ENCODE measurements at places on chromosomes 3 and 15.
A peak's percentile ranks its signal among the peaks of the same experiment; 100 is the strongest.

- no peak for DNase-seq
These were observed 11.8 kb upstream of the TMEM87A start for GRCh38 chr15:42285034-42285433.

- no peak for DNase-seq
These were observed 21.9 kb downstream of the LRIG1 start for GRCh38 chr3:66478960-66479359.

GRCh38 chr3:187062526-187063177 is 76.6 kb downstream of the RPL39L start:
- peak; percentile 71 for DNase-seq

GRCh38 chr15:73927003-73927475 is 777 bp downstream of the LOXL1 start:
- peak; percentile 39 for DNase-seq

DNA sequence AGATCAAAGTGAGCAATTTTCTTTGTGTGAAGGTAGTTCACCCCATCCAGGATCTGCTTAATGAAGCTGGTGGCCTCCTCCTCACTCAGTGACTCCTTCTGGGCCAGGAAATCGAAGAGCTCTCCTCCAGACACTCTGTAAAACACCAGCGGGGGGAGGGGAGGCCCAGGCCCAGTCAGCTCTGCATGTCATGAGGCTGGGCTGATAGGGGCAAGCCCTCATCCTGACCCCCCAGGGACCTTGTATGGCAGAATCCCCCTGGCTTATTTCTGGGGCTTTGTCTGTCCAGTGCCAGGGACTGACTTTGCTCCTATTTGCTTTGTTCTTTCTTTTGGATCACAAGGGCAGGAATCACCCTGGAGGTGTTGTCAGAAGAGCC is 74.9 kb downstream of the DAPK2 start:
- no peak for DNase-seq

- no peak for DNase-seq
These were observed 28.4 kb downstream of the PXYLP1 start for GRCh38 chr3:141259821-141260629.

- no peak for DNase-seq
These were observed 156.5 kb downstream of the CADPS start for GRCh38 chr3:62718515-62719320.

- DNase-seq: peak; percentile 2
These were observed 233.4 kb downstream of the FEZF2 start for GRCh38 chr3:62139957-62140356.

DNA sequence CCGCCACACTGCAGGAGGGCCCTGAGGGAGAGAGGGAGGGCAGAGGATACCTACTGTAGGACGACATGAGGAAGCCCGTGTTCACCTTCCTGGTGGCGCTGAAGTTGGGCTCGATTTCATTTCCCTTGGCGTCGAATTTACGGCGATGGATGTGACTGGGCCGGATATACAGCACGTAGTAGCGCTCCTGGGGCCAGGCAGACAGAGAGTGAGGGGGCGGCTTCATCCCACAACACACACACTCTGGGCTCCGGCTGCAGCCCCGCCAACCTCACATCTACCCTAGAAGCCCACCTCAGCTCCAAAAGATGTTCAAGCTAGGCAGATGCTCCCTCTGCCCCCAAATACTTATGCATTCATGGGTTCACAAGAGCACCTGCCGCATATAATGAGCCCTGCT is 4.5 kb downstream of the ARPIN start:
- DNase-seq: no peak

GRCh38 chr15:98614681-98615080 is 33.7 kb upstream of the IGF1R start:
- DNase-seq: no peak

DNA sequence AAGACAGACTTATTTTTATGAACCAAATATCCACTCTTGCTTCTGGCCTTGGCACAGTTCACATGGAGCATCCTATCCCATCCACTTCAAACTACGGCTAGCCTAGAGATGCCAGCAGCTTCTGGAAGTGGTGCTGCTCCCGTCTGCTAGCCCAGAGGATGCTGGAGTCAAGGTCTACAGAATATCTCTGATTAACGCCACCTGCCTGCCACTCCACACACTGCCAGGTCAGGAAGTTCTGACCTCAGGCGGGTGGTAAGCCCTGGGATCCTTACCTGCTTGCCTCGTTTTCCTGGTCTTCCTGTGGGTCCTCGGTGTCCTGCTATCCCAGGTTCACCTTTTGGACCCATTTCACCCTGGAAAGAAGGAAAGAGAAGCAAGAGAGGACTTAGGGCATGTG is 42.9 kb downstream of the EAF1 start:
- no peak for DNase-seq

DNA sequence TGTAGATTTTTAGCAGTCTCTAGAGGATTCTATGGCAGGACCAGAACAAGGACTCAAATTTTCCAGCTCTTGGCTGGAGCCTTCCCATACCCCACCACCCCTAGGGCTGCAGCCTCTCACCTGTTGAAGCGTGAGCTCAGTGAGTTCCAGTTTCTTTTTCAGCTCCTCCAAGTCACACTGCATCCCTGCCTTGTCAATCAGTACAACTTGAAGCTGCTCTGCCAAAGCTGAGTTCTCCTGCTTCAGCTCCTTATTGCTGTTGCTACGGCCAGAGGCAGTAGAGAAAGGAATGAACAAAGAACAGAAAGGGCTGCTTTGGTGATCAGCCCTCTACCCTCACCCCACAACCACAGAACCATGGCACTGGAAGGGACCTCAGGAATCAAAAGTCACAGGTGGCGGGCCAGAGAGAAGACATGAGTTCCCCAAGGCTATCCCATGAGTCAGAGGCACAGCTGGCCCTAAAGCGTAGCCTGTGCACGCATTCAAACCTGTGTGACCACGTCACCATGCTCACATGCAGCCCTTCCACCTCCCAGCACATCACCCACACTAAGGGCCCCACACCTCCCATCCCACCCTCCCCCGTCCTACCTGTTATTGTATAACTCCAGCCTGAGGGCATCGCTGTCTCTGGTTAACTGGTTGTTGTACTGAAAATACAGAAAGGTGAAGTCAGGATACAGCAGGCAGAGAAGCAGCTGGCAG is 83.3 kb upstream of the C2CD4B start:
- DNase-seq: no peak

DNA sequence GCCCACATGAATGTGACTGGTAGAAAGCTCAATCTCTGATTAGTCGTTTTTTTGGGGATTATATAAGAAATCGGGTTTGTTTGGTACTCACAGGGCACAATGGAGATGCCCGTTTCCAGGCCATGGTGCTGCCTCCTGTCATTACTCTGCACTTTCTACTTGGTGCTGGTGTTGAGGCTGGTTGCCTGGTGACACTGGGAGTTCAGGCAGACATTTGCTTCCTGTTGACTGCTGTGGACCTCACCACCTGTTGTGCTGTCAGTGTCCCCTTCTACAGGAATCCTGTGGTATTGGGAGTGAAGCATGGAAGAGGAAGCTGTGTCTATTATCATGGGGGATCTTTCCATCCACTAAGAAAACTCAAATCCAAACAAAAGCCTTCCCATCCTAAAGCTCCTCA is 227.2 kb upstream of the TBL1XR1 start:
- no peak for DNase-seq

- no peak for DNase-seq
These were observed at the start of gene ZMYND10 for GRCh38 chr3:50345586-50346234. TSS of gene ZMYND10 (minus strand) at chr3:50345732. CDS start at chr3:50345579, 153 bp downstream.

- DNase-seq: no peak
These were observed 227.0 kb downstream of the ARRDC4 start for GRCh38 chr15:98187549-98187948.

DNA sequence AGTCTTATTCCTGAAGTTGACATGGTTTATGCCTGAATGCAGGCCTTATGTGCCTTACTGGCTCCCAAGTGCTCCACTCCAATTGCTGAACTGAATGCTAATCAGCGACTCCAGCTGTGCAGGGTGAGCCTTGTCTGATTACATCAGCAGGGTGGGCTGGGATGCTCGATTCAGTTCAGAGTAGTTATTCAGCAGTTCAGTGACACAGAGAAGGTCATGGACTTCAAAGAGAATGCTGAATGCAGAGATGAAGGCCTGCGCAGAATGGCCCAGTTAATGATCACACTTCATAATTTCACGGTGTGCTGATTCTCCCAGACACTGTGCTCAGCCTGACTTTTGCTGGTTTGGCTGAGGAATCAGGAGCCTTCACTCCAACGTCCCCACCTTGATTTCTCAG is 63.6 kb downstream of the CLDN1 start:
- DNase-seq: no peak

GRCh38 chr15:94002041-94002440 is 229.3 kb upstream of the MCTP2 start:
- DNase-seq: no peak

GRCh38 chr15:49673861-49674260 is 53.0 kb downstream of the DTWD1 start:
- no peak for DNase-seq

- DNase-seq: no peak
These were observed 966 bp upstream of the C3orf80 start for GRCh38 chr3:160224256-160224655.

GRCh38 chr15:29403772-29404171 is 134.2 kb upstream of the NSMCE3 start:
- no peak for DNase-seq

DNA sequence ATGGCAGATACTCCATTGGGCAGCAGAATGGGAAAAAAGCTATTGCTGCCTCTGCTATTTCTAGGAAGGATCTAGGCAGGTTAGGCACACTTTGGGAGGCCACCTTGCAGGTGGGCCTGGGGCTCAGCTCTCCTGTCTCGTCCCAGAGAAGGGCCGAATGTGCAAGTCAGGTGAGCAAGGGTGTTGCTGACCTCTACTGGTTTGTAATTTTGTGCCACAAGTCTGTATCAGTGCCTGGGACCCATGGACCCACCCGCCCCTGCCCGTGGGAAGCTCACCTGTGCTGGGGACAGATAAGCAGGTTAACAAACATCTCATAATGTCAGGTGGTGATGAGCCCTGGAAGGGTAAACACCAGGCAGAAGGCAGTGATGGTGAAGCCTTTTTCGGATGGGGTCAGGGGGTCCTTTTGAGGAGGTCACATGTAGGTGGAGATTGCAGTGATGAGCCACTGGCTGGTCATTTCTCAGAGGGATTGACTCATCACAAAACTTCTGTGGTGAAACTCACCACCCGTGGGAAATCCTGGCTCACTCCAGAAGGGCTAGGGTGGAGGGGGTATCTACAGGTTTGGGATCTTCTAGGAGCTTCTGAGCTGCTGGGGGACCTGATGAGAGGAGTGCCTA is 161.3 kb downstream of the KLF13 start:
- no peak for DNase-seq

GRCh38 chr3:45741742-45742460 is 52.7 kb downstream of the SACM1L start:
- no peak for DNase-seq

DNA sequence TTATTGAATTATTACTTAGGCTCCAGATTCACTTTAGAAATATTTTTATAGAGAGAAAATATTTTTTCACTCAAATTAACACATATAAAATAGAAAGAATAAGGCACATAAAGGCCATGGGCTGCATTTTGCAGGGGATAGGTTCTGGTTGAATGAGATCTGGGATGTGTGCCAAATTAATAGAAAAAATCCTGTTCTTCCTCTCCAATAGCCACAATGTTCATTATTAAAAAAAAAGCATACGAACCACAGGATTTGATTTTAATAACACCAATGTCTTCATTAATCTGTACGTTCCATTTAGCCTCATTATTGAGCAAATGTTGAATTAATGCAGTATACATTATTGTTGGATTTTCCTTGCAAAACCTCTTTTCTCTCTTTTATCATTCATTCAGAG is 622.8 kb upstream of the AGTR1 start:
- no peak for DNase-seq

- DNase-seq: no peak
These were observed 11.0 kb upstream of the MUSTN1 start for GRCh38 chr3:52845691-52846431.

- no peak for DNase-seq
These were observed 73.1 kb upstream of the PIAS1 start for GRCh38 chr15:67980773-67981685.

DNA sequence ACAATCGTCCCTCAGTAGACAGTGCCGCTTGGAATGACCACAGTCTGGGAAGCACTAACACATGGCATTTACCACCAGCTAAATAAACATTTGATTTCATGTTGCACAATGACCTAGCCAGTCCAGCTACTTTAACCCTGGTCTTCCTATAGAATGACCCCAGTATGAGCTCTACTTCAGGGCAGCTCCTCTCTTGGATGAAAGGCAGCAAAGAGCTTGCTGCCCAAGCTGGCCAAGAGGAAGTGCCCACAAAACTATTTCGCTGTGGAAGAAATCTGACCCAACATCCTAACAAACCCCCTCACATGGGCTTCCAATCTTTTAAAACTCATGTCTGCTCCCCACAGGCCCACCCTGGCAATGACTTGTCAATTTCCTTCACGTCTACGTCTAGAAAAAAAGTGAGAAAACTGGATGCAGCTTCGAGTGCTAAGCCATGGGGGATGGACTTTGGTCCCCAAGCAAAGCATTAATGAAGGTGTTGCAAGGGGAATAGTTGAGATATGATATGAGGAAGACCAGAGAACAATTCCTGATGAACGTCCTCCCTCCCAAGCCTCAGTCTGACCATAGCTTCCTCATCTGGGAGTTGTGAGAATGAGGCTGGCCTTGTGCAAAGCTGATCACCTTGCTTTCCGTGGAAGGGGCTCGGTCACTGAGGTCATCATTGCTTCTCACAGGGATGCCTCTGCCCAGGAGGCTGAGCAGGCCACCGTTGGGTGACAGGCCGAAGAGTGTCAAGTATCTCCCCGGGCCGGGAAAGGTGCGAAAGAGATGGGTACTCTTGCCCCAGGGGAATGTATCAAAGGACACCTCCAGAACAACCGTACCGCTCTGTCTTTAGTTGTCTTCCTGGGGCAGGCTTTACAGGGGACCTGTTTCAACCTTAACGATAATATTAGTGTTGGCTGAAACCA is 964 bp downstream of the SLC25A20 start:
- DNase-seq: no peak

GRCh38 chr15:42070279-42070975 is 23.9 kb downstream of the PLA2G4D start:
- no peak for DNase-seq

- DNase-seq: no peak
These were observed 191.9 kb upstream of the LRIG1 start for GRCh38 chr3:66692766-66693150.

- DNase-seq: peak; percentile 93
These were observed 182.4 kb upstream of the DPH6 start for GRCh38 chr15:35728219-35728940.

GRCh38 chr3:71414189-71414927 is 169.2 kb downstream of the FOXP1 start:
- DNase-seq: no peak

- DNase-seq: no peak
These were observed 190.5 kb downstream of the GREM1 start for GRCh38 chr15:32908135-32908801.

GRCh38 chr15:42549032-42549491 is 424 bp downstream of the HAUS2 start:
- peak; percentile 14 for DNase-seq

GRCh38 chr15:91852741-91853510 is 582 bp upstream of the SLCO3A1 start:
- DNase-seq: peak; percentile 25

DNA sequence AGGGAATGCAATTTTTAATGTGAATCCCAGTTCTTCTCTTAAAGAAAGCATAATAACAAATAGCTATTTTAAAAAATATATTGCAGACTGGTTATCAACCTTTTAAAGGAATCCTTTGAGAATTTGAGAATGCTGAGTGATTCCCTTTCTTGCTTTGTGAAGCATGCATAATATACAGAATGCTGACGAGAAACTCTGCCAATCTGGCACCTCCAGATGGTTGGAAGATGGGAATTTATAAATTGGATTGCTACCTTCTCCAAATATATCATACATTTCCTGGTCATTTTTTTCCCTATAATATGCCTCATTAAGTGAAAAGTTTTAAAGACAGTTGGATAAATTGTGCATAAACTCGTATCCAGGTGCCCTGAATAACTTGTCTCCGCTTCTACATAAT is 333.9 kb upstream of the ARPP21 start:
- no peak for DNase-seq

Data from H4 (cell line).